Spleen (tissue), 13 donors: ENCODE measurements at places on chromosomes 7 and 10.

- no peak for DNase-seq
Observed at GRCh38 chr10:38102880-38103279, 8.7 kb downstream of the ZNF37A start.

DNA sequence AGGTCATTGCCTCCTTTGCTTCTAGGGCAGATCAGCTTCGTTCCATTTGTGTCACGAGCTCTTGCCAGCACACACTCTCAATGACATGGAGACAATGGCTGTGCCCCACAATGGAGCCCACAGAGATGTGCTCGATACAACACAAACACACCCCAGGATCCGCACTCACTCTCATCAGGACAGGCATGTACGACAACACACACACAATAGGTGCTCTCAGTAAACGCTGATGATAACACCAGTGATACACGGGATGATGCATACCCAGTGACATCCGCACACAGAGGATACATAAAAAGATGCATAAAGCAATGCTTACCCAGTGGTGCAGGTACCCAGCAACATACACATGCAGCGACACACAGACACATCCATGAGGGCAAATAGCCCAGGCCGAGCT lies 61.2 kb upstream of the LBX1 start:
- no peak for DNase-seq

DNA sequence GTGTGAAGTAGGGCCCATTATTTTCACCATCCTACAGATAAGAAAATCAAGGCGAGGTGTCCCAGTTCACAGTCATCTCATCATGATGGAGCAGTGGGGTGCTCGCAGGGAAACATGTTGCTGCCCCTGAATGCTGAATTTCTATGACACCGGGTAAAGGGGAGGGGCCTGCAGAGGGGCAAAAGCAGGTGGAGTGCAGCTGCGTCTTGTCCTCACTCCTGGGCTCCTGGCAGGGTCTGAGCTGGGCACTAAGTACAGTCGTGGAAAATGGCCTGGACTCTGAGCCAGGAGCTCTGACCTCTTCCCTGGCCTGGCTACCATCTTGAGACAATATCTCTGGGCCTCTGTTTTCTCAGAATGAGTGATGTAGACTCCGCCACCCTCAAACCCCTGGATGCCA lies 253.1 kb upstream of the PITRM1 start:
- DNase-seq, result no peak

- DNase-seq, result no peak
Observed at GRCh38 chr7:1899196-1899595, 229.1 kb downstream of the ELFN1 start.

DNA sequence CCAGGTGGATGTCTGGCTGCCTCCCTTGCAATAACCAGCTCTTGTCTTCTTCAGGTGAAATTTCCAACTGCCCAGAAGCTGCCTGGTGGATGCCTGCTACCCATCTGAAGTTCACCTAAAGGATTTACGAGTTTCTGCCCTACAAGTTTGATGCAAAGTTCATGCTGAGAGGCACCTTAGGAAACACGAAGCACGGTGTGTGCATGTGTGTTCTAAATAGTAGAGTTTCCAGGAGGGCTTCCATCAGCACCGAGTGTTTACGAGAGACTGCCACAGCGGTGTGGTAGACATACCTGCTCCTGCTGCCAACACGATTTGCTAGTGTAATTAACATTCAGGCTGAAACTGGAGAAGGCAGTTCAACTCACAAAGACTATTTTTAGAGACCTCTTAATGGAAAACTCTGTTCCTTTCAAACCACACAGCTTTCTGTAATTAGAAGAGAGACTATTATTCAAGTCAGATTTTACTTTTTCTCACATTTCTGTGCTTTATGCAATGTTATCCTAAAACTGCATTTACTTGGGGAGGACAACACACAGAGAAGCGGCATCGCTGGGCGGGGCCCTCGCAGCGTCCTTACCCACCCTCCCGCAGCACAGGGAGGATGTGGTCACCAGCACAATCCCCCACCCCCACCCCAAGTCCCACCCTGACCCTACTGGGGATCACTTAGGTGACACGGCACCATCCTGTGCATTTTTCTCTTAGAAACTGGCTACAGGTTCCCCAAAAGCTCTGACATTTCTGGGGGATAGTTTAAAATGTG lies 15.5 kb upstream of the CPXM2 start:
- DNase-seq, result no peak

DNA sequence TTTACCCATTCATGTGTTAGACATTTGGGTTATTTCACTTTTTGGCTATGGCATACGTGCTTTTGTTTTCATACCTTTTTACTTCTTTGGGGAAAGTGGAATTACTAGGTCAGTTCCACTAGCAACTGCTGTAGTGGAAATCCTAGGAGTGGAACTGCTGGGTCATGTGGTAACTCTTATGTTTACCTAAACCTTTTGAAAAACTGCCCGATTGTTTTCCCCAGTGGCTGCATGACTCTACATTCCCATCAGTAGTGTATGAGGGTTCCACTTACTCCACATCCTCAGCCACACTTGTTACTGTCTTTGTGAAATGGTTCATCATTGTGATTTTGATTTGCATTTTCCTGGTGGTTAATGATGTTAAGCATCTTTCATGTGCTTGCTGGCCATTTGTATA lies 82.3 kb downstream of the TAX1BP1 start:
- DNase-seq, result no peak

DNA sequence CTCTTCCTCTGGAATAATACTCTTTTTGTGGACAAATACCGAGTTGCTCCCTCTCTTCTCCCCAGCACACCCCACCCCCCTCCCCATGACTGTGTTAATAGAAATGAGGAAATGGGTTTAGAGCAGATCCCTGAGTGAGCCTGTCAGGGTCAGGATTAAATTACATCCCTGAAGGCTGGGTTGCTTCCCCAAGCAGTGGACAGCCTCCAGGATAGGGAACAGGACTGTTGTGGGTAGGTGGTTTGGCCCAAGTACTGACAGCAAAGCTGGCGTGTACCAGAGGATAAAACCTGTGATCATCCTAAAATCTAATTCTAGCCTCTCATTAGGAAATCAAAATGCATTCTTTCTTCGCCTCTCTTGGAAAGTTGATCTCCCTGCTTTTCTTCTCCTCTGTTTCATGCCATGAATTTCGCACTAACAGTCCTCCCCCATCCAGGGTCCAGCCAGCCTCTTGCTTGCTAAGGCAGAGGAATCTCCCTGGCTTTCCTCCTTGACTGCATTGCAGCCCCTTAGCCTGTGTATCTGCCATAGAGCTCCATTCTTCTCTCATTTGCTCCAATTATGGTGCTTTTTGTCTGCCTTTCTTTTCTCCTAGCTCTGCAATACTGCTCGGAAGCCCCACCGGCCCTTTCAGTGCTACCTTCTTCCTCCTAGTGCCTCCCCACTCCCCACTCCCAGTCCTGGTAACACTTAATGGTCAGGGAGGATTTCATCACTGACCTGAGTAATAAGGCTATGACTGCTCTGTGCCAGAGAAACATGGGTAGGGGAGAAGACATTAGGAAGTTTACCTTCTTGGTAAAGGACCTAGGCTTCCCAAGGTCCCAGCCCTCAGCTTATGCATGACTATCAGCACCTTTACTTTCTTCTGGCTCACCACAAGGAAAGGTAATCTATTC lies 8.4 kb downstream of the LRRC4 start:
- DNase-seq, result no peak

- no peak for DNase-seq
Observed at GRCh38 chr10:58746474-58747185, 234.0 kb downstream of the BICC1 start.

GRCh38 chr7:30848121-30848855 lies 63.4 kb upstream of the AQP1 start:
- DNase-seq, result peak; percentile 64

GRCh38 chr7:131249003-131249402 lies 78.7 kb upstream of the MKLN1 start:
- DNase-seq, result no peak

- no peak for DNase-seq
Observed at GRCh38 chr10:13795653-13796555, 209.1 kb downstream of the PRPF18 start.

DNA sequence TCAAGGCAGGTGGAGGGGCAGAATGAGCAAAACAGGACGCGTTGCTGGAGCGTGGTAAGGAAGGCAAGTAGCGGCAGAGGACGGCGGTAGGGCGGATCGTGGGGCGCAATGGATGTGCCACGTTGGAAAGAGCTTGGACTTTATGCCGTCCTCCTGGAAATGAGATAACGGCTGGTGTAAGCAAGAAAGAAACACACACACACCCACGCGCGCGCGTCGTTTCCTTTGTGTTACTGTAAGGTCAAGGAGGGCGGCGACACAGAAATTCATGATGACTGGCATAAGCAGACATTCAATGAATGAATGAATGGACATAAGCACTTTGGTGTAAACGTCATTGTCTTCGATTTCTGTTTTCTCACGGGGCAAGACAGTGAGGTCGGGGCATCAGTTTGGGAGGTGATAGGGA lies 683 bp upstream of the ENTPD7 start:
- peak; percentile 90 for DNase-seq

- DNase-seq, result no peak
Observed at GRCh38 chr10:100696477-100696901, 48.9 kb upstream of the PAX2 start.

DNA sequence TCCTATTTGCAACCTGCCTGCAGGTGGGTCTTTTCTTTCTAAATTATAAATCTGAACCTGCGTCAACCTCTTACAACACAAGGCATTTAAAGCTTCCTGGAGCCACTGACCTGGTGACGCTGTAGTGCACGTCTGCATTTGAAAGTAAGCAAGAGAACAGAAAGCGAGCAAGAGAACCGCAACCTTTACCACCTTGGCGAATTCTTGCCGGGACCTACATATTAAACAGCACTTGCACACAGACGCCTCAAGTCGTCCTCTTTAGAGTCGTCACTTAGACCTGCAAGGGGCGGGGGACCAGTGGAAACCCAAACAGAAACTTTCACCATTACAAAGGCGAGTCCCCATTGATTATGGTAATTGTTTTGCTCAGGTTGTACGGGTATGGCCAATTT lies 9.5 kb downstream of the GLI3 start:
- no peak for DNase-seq

GRCh38 chr10:13840036-13840435 lies 253.3 kb downstream of the PRPF18 start:
- DNase-seq, result no peak

DNA sequence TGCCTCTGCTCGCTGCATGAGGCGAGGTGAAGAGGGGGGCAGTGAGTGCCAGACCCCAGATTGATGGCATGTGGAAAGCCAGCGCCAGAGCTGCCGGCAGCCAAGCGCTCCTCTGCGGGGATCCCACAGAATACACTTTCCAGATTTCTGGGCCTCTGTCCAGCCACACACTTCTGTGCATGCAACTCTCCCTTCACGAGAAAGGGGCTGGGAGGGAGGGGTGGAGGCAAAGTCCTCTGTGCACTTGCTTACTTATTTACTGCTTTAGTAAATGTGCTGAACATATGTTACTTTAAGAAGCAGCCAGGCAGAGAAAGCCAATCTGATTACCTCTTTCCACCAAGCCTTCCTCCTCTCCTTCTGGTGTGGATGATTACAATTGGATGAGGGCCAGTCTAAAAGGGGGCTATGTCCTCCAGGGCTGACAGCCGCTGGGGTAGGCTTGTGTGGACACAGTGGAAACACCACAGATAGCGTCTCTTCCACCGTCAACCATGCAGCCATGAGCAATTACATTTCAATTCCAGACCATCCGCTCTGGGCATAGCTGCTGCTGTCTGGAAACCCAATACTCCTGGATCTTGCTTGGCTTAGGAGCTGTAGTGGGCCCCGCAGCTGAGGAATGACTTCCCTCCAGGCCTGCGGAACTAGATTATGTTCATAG lies 322.8 kb upstream of the ANKRD30A start:
- DNase-seq, result no peak

GRCh38 chr7:143452495-143452894 lies 9.2 kb downstream of the TAS2R60 start:
- no peak for DNase-seq

GRCh38 chr7:125924037-125924436 lies 994.4 kb upstream of the POT1 start:
- DNase-seq, result no peak

GRCh38 chr10:35136263-35136815 lies 9.7 kb downstream of the CREM start:
- DNase-seq, result no peak

DNA sequence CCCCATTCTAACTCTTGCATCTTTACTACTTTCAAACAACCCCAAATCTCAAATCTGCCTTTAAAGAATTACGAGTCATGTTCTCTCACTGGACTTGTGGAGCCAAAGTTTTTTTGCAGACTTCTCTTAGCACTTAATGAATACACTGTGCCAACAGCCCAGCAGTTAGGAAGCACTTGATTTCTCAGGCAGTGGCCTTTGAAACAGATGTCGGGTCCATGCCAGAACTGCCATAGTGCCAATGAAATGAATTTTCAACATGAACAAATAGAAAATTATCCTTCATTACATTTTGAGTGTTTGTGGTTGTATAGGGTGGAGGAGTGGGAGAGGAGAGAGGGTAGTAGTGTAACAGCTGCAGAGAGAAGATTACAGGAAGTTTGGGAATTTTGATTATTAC lies 5.9 kb downstream of the BORCS7 start:
- DNase-seq, result no peak

GRCh38 chr7:142787783-142788182 lies 17.0 kb downstream of the PRSS2 start:
- DNase-seq, result no peak

- DNase-seq, result no peak
Observed at GRCh38 chr7:74101061-74101681, 17.6 kb downstream of the LIMK1 start.

DNA sequence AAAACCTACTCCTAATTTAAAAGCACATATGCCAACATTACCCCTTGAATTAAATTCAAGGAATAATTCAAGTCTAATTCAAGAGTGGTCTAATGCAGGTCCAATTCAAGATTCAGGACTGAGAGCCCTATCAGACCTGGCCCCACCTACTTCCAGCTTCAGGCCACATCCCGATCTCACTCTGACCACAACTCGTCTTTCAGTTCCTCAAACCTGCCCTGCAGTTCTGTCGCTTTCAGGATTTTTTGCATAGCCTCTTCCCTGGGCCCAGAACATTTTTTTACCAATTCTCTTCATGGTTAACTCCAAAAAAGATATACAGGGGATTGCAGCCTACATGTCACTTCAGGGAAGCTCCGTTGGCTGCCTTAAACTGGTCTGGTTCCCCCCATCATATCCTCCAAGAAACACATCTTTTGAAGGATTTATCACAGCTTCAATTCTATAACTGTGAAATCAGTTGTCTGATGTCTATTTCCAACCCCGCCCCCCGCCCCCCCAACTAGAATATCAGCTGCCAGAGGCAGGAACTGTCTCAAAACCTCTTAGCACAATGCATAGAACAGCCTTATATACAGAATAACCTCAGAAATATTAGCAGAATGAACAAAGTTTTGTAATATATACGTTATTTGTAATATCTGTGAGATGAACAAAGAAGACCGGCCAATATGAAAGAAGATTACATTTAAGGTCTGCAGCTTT lies 20.8 kb downstream of the CCDC6 start:
- DNase-seq, result no peak
